Panc1 (cell line): ENCODE measurements at places on chromosomes 7 and 10.

- DNase-seq, result no peak
Measured at GRCh38 chr7:116988363-116988989, 35.2 kb downstream of the ST7 start.

DNA sequence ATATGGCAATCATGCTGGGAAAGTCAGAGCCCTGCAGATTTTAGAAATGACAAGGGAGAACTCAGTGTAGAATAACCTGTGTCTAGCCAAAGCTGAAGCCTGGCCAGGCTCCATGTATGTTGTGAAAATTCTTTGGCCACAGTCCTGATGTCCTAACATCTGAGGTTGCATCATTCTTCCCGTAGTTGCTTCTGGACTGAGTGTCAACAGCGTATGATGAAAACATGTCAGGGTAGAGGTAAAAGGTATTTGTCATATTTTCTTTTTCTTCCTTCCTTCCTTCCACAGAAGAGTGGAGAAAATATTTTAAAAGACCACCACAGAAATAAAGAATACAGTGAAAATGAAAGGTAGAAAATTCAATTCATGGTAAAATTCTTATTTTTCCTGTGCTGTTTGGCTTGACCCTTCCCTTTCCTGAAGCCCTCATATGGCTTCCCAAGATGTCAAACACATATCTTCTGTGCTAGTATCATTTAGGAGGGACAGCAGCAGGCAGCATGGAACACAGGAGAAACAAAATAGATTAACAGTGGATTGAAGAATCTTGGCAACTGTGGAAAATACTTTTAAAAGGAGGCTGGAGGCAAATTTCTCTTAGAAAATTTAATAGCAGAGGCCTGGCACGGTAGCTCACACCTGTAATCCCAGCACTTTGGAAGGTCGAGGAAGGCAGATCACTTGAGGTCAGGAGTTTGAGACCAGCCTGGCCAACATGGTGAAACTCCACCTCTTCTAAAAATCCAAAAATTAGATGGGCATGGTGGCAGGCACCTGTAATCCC, 18.9 kb upstream of the NRBF2 start:
- DNase-seq, result no peak

GRCh38 chr10:103840740-103841070, 14.7 kb downstream of the SH3PXD2A start:
- no peak for DNase-seq

DNA sequence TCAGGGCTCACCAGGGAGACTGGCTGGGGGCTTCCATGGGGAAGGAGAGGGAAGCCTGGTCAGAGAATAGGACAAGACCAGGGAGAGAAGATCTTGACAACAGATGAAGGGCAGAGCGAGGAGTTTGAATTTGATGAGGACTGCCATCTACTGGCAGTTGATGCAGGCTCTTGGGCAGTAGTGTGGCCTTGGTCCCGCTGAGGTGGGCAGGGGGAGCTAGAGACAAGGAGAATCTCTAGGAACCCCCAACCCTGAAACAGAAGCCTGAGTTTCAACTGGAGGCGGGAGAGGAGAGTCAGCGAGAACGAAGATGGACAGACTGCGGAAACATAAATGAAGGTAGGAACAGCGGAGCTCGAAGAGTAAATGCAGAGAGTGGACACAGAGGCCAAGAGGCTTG, 81.0 kb downstream of the PPP1R3C start:
- peak; percentile 33 for DNase-seq

- DNase-seq, result no peak
Measured at GRCh38 chr10:7933262-7933661, 115.0 kb downstream of the TAF3 start.

DNA sequence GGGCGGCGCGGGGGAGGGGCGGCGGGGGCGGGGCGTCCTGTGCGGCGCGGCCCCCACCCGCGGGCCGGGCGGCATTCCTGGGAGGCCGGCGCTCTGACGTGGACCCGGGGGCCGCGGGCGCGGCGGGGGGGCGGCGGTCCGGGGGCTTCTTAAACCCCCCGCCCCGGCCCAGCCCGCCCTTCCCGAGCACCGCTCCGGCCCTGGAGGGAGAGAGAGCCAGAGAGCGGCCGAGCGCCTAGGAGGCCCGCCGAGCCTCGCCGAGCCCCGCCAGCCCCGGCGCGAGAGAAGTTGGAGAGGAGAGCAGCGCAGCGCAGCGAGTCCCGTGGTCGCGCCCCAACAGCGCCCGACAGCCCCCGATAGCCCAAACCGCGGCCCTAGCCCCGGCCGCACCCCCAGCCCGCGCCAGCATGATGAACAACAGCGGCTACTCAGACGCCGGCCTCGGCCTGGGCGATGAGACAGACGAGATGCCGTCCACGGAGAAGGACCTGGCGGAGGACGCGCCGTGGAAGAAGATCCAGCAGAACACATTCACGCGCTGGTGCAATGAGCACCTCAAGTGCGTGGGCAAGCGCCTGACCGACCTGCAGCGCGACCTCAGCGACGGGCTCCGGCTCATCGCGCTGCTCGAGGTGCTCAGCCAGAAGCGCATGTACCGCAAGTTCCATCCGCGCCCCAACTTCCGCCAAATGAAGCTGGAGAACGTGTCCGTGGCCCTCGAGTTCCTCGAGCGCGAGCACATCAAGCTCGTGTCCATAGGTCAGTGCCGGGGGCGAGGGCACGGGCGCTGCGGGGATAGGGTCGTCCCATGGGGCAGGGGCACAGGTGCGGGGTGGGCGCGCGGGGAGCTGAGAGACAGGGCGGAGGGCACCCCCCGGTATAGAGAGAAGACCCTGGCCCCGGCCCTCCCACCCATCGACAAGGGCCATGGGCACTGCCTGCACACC, at the start of gene FLNC:
Gene FLNC (plus strand): TSS at position 176 of the 947 bp plus-strand sequence. CDS start 232 bp downstream, at position 408.
- DNase-seq, result no peak

DNA sequence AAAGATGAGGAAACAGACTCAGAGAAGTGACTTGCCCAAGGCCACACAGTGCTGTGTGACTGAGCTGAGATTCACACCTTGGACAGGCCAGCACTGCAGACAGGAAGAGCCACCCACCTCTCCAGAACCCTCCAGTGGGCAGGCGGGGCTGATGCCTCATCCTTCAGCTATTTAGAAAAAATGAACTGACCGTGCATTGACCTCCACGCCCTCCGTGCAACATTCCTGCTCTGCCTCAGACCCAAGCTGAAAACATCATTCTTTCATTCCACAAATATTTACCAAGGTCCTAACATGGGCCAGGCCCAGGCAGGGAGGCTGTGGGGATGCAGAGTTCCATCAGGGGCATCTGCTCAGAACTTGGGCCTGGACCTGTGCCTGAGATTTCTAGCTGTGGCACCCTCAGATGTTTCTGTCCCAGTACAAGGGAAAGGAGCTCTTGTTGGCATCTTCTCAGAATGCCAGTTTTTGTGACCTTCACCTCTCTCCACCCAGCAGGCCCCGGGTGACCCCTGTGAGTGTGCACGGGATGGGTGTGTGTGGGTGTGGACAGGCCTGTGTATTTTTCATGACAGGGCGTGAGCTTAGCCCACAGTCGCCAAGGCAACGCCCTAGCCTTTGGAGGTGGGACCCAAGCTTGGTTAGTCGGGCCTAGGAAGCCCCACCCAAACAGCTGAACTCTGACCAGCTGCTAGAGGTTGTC, 6.5 kb downstream of the VSIR start:
- peak; percentile 59 for DNase-seq

DNA sequence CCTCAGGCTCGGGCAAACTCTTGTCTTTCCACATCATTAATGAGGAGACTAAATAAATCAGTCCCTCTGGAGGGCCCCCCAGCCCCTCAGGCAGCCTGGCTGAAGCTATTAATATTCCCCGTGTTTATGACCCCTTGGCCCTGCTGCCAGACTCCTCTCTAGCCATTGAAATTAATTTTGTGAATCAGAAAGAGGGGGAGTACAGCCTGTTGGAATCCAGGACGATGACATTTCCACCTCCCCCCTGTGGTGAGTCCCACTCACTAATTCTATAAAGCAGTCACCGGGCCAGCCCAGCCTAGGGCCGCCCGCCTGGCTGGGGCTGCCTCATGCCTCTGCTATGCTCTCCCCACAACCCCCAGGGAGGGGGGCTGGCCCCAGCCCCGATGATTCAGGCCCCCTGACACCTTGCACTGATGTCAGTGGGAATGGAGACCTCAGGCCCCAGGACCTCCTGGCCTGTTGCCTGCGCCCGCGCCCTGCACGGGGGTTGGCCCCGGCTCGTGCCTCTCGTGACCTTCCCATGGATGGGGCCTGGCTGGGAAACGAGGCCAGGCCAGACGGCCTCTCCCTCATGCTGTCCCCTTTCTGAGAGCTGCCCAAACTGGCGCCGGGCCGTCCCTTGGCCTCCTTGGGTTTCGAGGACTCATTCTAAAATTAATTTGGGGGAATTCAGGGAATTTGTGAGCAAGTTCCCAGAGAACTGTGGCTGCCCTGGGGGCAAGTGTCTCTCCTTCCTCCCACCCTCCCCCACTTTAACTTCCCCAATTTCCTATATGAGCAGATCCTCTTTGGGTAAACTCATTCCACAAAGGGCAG, 34.0 kb downstream of the TMEM270 start:
- DNase-seq, result no peak

DNA sequence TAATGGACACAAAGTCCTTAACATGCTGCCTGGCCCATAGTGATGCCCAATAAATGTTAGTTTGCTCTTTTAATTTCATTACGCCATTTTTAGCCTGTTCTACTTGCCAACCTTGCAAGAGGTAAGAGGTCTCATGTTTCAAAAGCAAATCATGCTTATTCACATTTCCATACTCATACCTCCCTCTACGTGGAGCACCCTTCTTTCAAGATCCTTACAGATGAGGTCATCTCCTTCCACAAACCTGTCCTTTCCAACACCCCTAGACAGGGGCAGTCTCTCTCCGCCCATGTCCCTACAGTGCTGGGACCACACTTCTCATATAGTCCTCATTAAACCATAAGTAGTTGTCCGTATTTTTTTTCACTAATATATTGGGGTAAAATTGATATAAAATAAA, 271.3 kb downstream of the FGFR2 start:
- no peak for DNase-seq

GRCh38 chr7:130152493-130153210, 52.6 kb downstream of the TMEM209 start:
- DNase-seq, result no peak

- DNase-seq, result no peak
Measured at GRCh38 chr7:110507369-110507768, 583.6 kb upstream of the LRRN3 start.

GRCh38 chr10:127618797-127619196, 69.7 kb downstream of the NPS start:
- DNase-seq, result no peak

- DNase-seq, result no peak
Measured at GRCh38 chr10:11326241-11326640, 285.2 kb downstream of the USP6NL start.

GRCh38 chr10:92914478-92915325, 66.4 kb downstream of the EXOC6 start:
- peak; percentile 51 for DNase-seq

DNA sequence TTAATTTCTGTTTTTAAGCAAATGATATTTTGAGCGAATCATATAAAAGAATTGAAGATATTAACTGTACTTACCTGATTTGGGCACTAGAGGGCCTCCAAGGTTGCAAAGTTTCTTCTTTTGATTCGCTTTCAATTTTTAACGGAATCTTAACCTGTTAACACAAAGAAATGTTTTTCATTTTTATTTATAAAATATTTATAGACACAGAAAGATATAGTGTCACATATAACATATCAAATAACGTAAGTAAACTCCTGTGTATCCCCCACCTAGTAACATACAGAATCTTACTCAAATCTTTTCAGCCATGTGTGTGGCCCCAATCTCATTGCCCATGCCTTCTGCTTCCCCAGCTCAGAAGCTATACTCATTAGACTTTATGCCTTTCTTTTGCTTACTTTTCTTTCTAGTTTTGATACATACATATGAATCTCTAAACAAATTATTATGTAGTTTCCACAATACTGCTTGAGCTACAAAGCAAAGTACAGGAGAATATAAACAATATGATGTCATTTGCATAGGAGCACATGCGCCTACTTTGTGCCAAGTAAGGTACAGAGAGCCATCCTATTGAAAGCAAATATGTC, 49.5 kb upstream of the ZPBP start:
- no peak for DNase-seq

GRCh38 chr7:7330997-7331396, 148.7 kb downstream of the C1GALT1 start:
- no peak for DNase-seq

DNA sequence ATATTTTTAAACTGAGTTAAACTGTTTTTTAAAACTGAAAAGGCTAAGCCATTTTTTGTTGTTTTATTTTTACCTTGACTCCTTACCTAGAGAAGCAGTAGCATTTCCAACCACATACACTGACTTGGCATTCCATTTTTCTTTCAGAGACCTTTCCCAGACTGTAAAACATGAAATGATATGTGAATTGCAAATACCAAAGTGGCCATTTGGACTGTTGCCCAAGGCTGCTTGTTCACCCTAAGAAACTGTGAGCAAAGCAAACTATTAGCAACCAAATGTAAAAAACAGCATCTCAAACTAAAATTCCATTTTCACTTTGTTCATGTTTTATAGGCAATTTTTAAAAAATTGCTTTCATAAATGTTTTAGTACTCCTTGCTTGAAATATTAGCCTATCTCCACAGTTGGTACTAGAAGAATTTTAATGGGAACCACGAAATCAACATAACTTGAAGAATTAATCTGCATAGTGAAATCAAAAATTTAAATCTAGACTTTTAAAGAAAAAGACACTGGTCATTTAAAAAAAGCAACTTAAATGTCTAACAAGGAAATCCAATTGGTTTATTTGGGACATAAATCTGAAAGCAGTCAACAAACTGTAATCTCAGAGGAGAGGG, 10.8 kb downstream of the UROS start:
- no peak for DNase-seq

DNA sequence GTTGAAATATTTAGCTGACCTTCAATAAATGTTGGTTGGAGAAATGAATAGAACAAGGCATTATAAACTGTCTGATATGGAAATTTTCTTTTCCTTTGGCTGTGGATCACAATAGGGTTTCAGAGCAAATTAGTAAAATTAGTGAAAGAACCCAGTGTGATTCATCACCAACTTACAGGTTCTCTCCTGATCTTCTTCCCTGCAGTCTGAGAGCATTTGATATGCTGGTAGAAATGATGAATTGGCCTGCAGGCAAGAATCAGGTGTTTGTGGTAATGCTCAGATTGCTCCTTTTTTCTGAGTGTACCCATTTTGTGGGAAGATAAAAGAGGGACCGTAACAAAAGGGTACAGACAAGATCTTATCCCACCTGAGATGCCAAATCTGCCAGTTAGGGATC, 51.9 kb downstream of the BTAF1 start:
- no peak for DNase-seq

DNA sequence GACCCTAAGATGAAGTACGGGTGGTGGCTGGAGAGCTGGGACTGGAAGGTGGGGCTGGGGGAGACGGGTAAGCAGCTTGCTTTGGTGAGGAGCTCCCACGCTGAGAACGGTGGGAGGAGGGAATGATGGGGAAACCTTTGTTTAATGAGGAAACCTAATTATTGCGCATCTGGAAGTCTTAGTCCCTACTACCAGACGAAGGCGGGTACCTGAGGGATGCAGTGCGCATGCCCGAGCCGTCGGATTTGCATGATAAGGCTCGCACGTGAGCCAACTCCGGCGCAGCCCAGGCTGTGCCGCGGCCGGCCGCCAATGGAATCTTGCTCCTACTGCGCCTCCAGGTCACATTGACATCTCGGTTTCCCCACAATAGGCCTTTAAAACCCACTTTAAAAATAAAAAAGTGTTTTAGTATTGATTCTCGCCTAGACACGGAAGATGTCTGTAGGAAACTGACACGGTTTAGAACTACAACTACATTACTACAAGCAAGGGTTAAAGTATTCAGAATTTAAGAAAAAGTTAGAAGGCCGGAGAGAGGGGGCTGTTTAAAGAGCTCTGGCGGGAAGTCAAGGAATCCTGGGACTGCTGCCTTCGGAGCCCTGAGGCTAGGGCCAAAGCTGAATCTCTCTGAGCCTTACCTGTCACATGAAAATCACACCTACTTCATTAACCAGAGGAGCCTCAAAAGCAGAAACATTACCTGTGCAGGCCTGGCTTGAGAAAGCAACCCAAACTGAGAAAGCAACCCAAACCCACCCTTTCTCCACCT, 12.1 kb upstream of the DLX6 start:
- no peak for DNase-seq
